Non-pigmented ciliary epithelial cell (primary cell): ENCODE measurements at places on chromosomes 13 and 19.

- no peak for DNase-seq
These were observed 73.8 kb downstream of the TRPM4 start for GRCh38 chr19:49231389-49231788.

GRCh38 chr13:101425623-101426022, 9.3 kb upstream of the NALCN start:
- DNase-seq = no peak

DNA sequence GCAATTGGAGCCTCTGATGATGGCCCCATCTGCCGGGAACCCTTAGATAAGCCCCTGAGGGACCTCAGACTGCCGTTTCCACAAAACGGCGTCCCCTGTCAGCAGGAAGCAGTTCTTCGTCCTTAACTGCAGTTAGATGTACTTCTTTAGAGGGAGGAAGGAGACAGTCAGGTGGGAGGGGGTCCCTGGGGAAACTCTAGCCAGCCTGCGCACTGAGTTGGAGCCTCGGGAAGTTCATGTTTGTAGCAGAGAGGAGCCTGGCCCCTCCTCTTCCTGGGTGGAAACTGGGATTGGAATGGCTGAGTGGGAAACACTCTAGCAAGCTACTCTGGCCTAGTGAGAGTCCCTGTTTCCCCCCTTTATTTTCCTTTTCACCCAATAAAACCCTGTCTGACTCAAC, 612.4 kb downstream of the PCDH9 start:
- no peak for DNase-seq

- DNase-seq = no peak
These were observed 21.0 kb upstream of the SIAH3 start for GRCh38 chr13:45872566-45872965.

- DNase-seq = no peak
These were observed 1022.0 kb downstream of the EFNB2 start for GRCh38 chr13:105513448-105513847.

GRCh38 chr13:49060678-49061387, 85.1 kb downstream of the FNDC3A start:
- no peak for DNase-seq

DNA sequence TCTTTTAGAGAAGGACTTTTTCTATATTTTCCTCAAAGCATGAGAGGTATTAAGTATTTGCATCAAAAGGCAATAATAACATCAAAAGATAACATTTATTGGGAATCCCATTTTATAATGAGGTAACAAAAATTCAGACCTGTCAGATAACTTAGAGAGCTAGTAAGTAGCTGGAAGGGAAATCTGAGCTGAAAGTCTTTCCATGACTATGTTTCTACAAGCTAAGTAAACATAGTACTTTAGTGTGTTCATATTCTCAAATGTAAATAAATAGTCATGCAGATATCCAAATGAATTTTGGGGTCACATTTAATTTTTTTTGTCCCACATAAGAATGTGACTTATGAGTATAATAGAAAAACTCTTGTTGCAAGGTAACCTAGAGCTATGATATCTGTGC, 87.3 kb upstream of the FBXL3 start:
- DNase-seq = no peak

DNA sequence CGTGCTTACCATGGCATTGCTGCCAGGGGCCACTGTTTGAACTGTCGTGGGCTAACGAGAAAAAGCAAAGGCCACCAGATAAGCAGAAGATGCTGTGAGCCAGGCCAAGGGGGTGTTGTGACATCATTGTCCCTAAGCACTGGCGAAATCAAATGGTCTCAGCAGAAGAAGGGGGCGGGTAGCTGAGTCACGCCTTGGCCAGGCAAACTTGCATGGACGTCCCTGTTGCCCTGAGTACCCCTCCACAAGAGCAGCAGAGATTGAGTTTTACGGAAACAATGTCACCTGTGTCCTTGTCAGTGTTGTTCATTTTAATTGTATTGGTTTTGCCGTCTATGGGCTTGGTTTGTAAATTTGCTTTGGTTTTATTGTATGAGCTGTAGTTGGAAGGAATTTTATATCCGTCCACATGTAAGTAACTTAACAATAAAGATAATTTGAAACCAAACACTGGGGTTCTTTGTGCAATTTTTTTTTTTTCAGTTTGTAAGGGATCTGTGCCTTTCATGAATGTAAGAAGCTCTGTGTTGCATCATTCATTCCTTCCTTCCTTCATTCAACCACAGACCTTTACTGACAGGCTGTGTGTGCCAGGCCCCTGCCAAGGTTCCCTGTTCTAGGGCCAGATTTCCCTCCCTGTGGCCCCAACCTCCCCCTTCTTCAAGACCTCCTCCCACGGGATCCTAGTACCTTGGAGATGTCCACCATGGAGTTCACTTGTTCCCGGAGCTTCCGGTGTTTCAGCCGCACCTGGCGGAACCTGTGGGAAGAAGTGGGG, 12.3 kb downstream of the KCNN4 start:
- no peak for DNase-seq

- no peak for DNase-seq
These were observed 278.8 kb downstream of the SLITRK6 start for GRCh38 chr13:85520445-85520844.

DNA sequence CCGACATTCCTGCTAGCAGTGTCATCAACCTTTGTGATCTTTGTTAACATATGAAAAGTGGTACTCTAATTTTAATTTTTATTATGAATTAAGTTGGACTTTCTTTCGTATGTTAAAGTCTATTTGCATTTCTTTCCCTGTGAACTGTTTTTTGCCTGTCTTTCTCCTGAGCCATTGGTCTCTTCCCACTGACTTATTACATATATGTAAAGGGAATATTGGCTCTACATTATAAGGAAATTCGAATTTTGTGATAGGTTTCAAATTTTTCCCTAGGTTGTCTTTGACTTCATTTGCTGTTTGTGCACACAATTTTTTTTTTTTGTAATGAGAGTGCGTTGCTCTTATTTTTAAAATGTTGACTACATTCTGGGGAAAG, 442 bp upstream of the CDC16 start:
- no peak for DNase-seq

- DNase-seq = no peak
These were observed 7.0 kb upstream of the HSPH1 start for GRCh38 chr13:31168736-31169135.

DNA sequence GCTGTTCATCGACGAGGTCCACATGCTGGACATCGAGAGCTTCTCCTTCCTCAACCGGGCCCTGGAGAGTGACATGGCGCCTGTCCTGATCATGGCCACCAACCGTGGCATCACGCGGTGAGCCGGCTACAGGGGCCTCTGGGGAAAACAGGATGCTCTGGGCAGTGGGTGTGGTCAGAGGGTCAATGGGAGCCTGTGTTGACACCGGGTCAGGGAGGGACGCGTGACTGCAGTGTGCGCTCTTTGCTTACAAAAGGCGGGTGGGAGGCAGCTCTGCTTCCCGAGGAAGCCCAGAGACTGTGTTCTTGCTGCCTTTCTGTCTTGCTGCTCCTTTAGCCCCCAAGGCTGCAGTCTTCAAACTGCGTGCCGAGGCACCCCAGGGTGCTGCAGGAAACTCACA, 5.7 kb downstream of the LHB start:
- DNase-seq = no peak

DNA sequence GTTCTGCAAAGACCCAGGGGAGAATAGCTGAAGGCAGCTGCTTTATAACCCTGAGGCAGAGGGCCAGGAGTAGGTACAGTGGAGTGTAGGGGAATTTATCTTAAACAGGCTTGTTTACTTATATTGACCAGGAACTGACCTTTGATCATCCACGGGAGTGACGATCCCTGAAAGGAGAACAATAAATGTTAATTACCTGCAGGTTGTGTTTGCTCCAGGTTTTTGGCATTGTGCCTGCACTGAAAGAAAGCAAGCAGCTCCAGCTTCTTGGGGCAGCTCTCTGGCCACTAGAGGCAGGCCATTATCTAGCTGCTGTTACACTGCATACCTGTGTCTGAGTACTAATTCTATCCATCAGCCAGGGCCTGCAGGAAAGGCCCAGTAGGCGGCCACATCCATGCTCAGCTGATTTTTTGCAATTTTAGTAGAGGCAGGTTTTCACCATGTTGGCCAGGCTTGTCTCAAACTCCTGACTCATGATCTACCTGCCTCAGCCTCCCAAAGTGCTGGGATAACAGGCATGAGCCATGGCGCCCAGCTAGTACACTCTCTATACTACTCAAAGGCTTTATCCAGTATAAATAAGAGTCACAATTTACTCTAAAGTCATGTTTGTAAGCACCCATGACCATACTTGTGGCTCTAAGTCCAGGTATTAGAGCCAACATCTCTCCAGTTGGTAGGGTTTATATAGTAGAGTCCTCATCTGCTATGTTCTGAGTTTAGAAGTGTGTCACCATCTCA, 8.5 kb upstream of the ZNF91 start:
- DNase-seq = no peak

DNA sequence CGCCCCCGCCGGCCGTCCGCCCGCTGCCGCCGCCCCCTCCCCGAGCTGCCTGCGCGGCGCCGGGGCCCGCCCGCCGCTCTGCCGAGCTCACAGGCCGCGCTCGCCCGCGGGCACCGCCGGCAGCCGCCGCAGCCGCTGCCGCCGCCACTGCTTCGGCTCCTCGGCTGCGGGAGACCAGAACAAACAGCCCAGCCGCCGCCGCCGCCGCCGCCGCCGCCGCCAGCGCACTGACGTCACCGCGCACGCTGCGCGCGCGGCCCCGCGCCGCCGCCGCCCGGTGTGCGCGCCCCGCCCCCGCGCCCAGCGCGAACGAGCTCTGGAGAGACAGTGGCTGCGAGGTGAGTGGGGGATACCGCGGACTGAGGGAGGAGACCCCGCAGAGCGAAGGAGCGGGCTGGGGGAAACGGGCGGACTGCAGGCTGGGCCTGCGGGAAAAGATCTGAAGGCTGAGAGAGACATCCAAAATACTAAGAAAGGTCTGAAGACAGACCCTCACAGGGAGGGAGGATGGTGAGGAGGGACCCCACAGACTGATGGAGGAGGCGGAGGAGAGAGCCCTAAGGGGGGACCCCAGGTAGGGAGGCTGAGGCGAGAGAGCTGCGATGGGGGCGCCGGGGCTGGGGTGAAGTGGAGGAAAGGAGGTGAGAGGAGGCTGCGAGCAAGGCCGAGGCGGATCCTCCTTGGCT, at the start of gene BRD4:
TSS of gene BRD4 (minus strand) at position 229 of the 686 bp plus-strand sequence. CDS start 59,440 bp downstream, outside the sequence.
- no peak for DNase-seq

GRCh38 chr13:99263126-99263785, 5.1 kb upstream of the GPR18 start:
- DNase-seq = no peak

- DNase-seq = no peak
These were observed 12.9 kb upstream of the MRI1 start for GRCh38 chr19:13751436-13751835.
